ENCODE measurements at places on chromosomes 1 and 21.
A peak's percentile ranks its signal among the peaks of the same experiment; 100 is the strongest.

DNA sequence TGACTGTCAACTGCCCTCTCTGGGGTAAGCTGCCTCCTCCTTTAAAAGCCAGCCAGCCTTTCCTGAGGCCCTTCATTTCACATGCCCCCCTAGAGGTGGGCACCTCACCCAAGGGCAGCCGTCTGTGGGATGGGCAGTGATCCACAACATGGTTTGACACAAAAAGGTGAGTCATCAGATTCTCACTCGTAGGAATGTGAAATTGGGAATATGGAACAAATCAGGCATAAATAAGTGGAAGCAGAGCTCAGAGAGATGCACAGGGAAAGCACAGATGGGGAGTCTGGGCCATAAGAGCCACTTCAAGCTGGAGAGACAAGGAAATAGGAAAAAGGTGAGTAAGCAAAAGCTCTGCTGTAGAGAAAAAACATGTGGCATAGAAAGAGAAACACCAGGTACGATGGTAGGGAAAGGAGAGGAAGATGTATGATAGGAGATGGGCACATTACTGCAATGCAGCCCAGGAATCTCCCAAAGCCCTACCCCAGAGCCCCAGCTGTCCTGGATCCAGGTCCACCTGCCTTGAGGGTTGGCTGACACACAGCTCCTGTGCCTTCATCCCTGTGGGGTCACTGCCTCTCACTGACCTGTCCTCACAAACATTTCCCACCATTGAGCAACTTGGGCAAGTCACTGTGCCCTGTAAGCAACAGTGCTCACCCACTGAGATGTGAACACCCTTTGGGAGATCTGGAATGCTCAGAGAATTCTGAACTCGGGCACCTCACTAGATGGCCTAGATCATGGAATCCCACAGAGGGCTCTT lies 86.6 kb downstream of the ASTN1 start:
- peak; percentile 82 for DNase-seq

DNA sequence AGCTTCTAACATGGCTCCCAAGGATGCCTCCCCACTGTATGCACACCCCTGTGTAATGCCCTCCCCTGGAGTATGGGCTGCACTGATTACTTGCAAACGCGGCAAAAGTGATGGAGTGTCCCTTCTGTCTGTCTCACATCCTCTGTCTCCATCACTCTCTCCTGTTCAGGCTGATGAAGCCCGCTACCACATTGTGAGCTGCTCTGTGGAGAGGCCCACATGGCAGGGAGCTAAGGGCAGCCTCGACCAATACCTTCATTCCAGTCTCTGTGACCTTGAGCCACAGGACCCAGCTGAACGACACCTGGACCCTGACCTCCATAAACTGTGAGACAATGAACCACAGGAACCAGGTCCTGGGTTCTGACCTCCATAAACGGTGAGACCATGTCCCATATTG lies 154.1 kb upstream of the ETV3 start:
- DNase-seq, result no peak

GRCh38 chr1:230084408-230085177 lies 17.6 kb downstream of the GALNT2 start:
- peak; percentile 99 for DNase-seq

DNA sequence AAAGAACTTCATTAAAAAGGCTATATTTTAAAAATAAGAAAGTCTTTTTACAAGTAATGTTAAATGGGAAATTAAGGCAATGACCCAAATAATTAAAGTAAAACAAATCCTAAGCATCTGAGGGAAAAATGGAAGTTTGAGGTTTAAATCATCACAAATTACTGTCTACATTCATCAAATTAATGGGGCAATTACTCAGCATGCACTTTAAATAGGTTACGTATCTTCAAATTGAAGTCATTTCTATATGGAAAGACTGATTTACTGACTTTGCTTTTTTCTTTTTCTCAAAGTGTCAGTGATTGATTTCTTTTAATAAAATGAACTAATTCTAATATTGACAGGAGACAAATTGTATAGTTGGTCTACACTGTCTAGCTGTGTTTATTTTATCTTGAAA lies 1452.3 kb downstream of the NCAM2 start:
- no peak for DNase-seq

GRCh38 chr1:10497109-10497508 lies 22.4 kb downstream of the PEX14 start:
- DNase-seq, result no peak

DNA sequence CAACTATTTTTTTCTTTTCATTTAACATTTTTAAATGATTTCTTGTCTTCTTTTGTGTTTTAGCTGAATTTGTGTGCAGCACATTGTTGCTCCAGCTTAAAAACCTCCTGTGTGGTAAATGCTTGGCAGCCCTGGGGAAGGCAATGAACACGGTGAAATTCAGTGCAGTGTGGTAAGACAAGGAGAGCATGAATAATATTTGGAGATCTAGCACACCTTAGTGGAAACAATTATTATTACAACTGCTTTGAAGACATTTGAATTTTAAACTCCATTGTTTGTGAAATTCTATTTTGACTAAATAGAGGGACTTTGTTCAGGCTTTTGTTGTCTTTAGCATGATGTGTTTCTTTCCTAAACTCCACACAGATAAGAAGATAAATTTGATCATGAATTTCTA lies 242.6 kb upstream of the CXADR start:
- peak; percentile 46 for DNase-seq

DNA sequence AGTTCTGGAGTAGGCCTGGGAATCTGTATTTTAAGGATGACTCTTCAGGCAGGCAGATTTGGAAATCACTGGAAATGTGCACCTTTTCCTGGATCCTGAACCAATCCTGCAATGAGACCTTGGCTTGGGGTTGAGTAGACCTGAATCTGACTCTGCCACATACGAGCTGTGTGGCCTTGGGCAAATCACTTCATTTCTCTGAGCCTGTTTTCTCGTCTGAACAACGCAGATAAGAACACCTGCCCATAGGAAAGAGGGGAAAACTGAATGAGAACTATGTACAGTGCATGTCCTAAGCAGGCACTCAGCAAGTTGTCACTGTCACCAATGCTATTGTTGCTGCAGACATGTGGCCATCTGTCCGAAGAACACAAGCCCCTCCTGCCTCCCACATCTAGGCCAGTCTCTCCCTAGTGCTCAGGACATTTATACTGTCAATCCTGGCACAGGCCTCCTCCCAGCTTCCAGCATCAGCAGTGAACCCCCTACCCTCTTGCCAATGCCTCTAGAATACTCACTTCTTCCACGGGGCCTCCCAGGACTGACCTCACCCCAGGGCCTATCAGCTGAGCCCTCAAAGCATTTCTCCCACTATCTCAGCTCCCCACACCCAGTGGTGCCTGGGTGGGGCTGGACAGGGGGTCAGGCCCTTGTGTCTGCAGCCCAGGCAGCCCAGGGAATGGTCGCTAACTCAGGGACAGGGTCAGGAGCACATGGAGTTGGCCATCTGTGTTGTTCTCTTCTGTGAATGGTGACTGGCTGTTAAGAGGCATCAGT lies 88.8 kb upstream of the ZBTB40 start:
- DNase-seq, result no peak

GRCh38 chr1:214010717-214011116 lies 22.9 kb downstream of the PROX1 start:
- no peak for DNase-seq

DNA sequence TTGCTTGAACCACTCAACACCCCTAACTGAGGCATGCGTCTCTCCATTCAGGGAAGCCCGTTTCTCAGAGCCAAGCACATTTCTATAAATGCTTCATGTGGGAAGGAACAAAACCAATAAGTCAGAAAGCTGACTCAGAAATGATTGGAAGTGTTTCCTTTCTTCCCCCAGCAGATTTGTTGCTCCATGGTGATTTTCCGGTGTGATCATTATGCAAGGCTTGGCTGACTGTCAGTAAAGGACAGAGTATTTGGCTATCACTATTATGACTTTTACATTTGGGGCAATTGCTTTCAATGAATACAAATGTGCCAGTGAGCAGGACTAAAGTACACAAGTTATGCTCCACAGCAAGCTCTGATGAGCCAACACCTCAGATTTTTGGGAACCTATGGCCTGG lies 53.3 kb upstream of the ZC3H11B start:
- DNase-seq, result peak; percentile 71

DNA sequence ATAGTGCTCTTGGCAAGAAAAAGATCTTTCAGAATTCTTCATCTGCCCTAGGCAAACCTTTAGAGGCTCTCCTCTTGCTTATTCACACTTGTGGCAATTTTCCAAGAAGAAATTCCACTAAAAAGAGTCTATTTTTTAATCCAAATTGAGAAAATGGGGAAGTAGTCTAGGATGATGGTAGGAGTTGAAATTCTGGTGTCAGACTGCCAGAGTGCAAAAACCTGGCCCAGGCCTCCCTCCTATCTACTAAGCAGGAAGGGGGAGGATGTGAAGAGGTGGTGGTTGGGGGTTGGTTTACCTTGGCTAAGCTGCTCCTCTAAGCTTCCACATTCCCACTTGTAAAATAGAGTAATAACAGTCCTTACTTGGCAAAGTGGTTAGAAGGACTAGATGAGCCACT lies 120.6 kb upstream of the KCNJ15 start:
- DNase-seq, result peak; percentile 61

- DNase-seq, result no peak
These were observed 186.1 kb upstream of the MAP1LC3C start for GRCh38 chr1:242184955-242185354.

Data from fibroblast of skin of abdomen (primary cell).